NCI-H1436 treated with DMSO at 0.1 percent for 48 hours (cell line): ENCODE measurements at places on chromosomes 1 and 21.

DNA sequence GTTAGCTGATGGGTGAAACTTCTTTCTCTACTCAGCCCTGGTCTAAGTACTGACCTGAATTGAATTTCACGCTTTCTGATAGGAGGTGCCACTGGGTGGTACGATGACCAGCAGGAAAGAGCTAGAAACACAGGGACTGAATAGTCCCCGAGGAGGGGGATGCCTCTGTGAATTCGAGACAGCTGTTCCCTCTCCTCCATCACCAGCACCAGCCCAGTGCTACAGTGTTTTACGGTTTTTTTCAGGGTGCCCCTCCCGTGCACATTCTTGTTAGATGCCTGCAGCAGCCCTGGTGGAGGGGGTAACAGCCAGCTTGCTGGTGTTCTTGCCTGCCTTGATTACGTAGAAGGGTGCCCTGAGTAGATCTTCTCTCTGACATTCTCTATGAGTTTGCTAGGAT is 7.1 kb downstream of the HUNK start:
- no peak for DNase-seq

- no peak for DNase-seq
Measured at GRCh38 chr1:228944296-228944695, 209.0 kb downstream of the RHOU start.

- DNase-seq: no peak
Measured at GRCh38 chr1:239184561-239185244, 201.7 kb upstream of the CHRM3 start.

DNA sequence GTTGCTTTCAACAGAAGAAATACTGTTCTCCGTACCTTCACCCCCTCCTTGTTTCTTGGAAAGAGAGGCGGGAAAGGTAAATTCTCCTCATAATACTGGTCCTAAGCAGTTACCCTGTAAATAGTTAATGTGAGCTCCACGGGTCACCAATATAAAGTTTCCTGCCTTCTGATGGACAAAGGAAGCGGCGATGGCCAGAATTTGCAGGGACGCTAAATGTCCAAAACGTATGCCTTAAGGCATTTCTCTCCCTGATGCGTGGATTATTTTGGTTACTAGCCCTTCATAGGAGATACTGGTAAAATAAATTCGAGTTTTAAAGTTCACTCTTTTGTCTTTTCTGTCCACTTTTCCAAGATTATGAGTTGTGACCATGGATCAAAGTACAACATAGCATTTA is 898 bp upstream of the PTGS2 start:
- no peak for DNase-seq

- DNase-seq: no peak
Measured at GRCh38 chr1:68217060-68217554, 15.2 kb downstream of the WLS start.
